ENCODE measurements at places on chromosomes 2 and 18.
A peak's percentile ranks its signal among the peaks of the same experiment; 100 is the strongest.

GRCh38 chr2:88671786-88672427 is 19.6 kb upstream of the RPIA start:
- peak; percentile 13 for DNase-seq

GRCh38 chr2:47508641-47509040 is 105.7 kb downstream of the MSH2 start:
- DNase-seq, result no peak

DNA sequence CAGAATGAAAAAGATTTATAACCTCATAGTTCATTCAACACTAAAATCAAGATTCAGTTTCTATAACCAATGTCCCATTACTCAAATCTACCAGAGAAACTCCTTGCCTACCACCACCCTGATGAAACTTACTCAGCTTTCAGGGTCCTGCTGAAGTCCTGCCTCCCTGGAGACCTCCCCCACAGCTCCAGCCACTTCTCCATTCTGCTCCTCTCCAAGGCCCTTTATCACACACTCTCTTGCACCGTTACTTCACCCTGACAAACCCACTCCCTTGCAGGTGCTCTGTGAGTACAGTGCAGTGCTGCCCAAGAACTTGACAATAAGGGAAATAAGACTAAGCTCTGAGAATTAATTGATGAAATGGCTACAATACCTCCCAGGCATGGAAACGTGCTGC is 83.5 kb upstream of the CDCA7 start:
- DNase-seq, result no peak

- DNase-seq, result peak; percentile 65
These were observed 21.7 kb downstream of the DDX18 start for GRCh38 chr2:117835990-117836760.

DNA sequence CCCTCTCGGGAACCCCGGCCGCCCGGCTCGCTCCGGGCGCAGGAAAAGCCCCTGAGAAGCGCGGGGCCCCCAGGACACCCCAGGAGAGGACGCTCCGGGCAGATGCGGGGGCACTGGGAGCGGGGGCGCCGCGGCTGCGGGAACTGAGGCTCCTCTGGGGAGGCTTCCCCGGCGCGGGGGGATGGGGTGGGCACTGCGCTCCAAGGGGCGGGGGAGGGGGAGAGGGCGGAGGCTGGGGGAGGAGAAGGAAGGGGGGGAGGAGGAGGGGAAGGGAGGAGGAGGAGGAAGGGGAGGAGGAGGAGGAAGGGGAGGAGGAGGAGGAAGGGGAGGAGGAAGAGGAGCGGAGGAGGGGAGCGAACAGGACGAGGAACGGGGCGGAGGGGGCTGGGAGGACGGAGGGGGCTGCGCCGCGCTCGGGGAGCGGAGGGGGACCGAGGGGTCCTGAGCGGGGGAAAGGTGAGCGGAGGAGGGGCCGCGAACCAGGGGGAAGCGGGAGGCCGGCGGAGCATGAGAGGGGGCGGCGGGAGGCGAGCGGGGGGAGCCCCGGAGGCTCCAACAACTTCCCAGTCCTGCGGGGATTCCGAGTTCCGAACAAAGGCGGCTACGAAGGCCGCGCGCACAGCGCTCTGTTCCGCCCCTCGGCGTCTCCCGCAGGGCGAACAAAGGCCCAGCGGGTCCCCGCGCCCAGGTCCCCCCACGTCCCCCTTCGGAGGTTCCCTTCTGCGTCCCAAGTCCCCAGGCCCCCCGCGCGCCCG is 742 bp downstream of the PXDN start:
- no peak for DNase-seq

GRCh38 chr2:230930149-230930780 is 5.2 kb upstream of the GPR55 start:
- no peak for DNase-seq

GRCh38 chr2:147644491-147644890 is 200.3 kb upstream of the ACVR2A start:
- no peak for DNase-seq

DNA sequence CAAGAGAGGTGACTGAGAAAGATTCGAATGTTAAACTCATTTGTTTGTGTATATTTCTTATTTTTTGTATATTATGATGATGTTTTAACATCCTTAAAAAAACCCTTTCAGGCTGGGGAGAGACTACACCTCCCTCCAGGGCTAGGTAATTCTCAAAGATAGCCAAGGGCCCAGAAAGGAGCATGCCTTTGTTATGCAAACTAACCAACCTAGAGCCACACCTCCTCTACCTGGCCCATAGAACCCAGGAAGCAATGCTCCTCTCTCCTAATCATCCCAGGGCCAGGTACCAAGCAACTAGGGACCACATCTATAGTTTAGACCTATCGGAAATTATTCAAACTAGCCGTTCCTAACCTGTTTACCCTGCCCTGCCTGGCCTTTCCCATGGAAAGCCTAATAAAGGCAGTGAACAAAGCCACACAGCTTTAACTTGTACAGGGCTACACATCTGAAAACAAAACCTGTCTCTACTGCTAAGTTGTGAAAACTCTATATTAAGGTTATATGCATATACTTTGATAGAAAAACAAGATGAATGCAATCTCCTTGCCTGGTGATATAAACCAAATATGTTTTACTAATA is 79.7 kb downstream of the COLEC12 start:
- no peak for DNase-seq

- DNase-seq, result no peak
These were observed 93.2 kb upstream of the GRB14 start for GRCh38 chr2:164714471-164714870.

DNA sequence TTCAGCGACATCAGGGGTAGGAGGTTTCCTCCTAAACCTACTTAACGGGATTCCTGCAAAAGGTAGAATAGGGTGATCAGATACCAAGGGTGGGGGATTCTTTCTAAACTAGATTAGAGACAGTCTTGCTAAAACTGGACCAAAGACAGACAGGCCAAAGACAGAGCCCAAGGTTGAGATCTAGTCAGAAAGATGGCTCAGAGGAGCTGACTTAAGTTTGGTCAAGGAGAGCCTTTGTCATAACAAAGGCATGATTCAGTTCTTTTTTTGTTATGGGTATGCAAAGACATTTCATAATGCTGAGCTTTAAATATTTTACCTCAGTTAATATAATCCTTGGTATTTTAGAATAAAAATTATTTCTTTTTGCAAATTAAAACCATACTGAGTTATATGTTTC is 17.8 kb upstream of the GPR75 start:
- DNase-seq, result no peak

DNA sequence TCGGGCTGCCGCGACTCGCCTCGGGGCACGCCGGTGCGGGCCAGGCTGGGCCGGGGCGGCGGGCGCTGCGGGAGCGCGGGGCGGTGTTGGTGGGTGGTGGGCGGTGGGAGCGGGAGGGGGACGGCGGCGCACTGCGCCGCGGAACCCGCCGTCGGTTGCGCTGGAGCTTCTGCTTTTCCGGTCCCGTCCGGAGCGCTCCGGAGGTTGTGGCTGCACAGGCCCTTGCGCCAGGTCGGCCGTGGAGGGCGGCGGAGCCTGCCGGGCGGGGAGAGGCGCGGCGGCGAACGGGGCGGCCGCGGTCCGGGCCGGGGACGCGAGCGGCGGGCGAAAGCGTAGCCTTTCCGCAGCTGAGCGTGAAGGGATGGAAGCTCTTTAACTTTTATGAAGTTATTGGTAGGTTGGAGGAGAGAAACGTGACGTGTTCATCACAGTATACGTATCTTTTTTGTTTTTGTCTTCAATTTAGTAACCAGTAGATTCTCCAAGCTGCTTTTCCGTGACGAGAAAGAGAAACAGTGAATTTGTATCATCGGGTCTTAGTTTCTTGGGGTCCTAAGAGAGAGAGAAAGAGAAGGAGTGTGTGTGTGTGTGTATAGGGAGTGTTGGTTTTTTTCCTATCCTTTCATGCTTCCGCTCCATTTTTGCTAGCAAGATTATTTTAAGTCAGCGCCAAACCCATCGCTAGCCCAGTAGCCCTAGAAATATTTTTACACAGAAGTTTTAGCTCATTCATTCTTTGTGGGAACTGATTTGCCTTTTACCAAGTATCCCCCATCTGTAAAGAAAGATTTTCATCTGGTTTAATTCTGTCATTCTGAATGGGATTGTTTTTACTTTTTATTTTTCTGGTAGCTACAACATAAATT is 535 bp downstream of the ATG4B start:
- DNase-seq, result no peak

DNA sequence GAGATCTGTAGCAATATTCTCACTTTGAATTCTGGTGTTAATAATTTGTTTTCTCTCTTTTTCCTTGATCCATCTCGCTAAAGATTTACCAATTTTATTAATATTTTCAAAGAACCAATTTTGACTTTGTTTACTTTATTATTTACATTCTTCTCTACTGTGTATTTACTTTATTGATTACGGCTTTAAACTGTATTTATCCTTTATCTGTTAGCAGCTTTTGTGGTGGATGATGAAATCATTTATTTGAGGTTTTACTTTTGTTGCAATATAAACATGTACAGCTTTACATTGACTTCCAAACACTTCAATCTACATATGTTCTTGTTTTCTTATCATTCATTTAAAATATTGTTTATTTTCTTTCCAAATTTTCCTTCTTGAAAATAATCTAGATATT is 719.9 kb downstream of the ADCYAP1 start:
- no peak for DNase-seq

DNA sequence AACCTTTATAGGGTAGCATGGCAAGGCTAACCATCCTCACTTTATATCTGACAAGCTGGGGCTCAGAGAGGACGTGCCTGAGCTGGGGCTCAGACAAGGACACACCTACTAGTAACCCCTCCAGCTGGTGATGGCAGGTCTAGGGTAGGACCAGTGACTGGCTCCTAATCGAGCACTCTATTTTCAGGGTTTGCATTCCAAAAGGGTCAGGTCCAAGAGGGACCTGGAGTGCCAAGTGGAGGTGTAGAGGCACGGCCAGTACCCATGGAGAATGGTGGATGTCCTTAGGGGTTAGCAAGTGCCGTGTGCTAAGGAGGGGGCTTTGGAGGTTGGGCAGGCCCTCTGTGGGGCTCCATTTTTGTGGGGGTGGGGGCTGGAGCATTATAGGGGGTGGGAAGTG is 1.2 kb upstream of the DES start:
- no peak for DNase-seq

DNA sequence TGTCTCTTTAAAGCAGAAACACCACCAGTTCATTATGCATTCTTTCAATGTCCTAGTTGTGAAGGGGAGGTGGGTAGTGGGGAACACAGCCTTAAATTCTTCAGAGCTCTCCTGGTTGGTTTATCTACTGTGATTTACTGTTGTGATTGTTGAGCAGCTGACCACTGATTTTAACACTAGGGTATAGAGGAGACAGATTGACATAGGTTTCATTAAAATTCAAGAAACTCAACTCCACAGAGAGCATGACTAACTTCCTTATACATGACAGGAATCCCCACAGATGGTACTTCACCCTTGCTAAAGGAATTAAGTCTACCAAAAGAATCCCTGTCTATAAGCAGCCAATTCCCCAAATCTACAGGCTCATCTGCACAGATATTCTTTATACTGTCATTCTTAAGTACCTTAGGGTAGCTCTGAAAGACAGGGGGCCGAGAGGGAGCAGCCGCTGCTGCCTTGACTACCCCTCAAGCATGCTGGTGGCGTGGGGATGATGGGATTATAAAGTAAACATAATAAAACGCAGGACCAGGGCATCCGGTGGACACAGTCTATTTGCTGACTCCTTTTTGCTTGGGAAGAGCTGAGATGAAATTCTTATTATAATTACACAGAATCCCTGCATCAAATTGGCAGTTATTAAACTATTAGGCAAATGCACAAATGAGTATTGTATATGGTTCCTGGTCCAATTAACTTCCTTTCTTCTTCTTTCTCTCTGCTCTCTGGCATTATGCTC is 1377.6 kb upstream of the PIK3C3 start:
- DNase-seq, result no peak

DNA sequence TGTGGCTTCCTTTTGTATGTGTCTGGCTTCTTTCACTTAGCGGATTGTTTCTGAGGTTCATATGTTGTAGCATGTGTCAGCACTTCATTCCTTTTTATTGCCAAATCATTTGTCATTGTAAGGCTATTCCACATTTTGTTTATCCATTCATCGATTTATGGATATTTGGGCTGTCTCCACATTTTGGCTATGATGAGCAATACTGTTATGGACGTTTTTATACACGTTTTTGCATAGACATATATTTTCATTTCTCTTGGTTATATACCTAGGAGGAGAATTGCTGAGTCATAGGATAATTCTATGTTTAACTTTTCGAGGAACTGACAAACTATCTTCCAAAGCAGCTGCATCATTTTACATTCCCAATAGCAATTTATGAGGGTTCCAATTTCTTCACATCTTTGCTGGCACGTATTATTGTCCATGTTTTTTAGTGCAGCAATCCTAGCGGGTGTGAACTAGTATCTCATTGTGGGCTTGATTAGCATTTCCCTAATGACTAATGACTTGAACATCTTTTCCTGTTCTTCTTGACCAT is 48.1 kb upstream of the TBC1D8 start:
- DNase-seq, result no peak

DNA sequence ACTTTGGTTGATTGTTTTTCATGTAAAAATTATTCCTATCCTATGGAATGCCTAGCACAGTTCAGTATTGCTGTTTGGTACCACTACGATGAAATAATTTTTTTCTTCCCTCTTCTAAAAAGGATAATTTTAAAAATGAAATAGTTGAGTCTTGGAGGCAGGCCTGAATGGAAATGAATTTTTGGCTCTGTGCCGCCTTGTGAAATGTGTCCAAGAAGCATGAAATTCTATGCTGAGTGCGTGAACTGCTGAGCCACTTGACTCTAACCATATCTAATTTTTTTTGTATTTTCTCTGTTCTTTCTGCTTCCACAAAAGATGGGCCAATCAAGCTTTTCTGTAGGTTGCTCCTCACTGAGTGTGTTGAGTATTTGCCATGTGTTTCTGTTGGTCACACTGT is 95.0 kb downstream of the PRPF40A start:
- no peak for DNase-seq

DNA sequence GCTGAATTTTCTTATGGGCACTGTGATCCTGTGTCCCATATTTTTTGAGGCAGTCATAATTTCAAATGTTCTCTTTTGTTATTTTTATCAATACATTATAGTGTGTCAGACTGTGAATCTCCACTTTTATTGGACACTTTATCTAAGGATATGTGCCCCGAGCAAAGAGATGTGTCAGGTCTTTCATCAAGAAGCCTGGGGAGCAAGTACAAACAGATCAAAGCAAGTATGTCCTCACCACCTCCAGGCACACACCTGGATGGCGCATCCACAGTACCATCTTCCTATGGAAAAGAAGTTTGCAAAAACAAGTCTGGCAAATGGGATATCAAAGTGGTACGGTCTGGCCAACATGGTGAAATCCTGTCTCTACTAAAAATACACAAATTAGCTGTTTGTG is 81.0 kb upstream of the ZNF236 start:
- DNase-seq, result no peak

GRCh38 chr2:138421971-138422335 is 79.6 kb upstream of the SPOPL start:
- no peak for DNase-seq

GRCh38 chr2:148459377-148459778 is 185.2 kb upstream of the EPC2 start:
- no peak for DNase-seq

- no peak for DNase-seq
These were observed 1333.1 kb downstream of the LRP1B start for GRCh38 chr2:140797718-140798117.

GRCh38 chr2:144715992-144716391 is 196.1 kb upstream of the ZEB2 start:
- no peak for DNase-seq
